ENCODE measurements at places on chromosomes 1 and 21. TPM values are rescaled to one million over a fixed set of nuclear protein-coding genes. Genes with fewer than 3 reads are reported as not detected.

Gene DEDD
- 32.9 TPM for total RNA-seq

Gene LRRC39
- 2.1 TPM for total RNA-seq

Gene LCE6A
- total RNA-seq, result not detected

Gene AMPD2
- total RNA-seq, result 552 TPM

Gene CFHR4
- total RNA-seq, result not detected

Gene AMY1C
- not detected for total RNA-seq

Gene AMY1B
- total RNA-seq, result not detected

Gene CDC20
- total RNA-seq, result 0.97 TPM

Gene ADSS2
- total RNA-seq, result 48.1 TPM

Gene BRINP2
- total RNA-seq, result not detected

Gene FAM151A
- not detected for total RNA-seq

Gene SPATA46
- total RNA-seq, result not detected

Gene RAB13
- 2.2 TPM for total RNA-seq

Gene NMNAT2
- not detected for total RNA-seq

Gene SPRR3
- total RNA-seq, result not detected

Gene SLC9C2
- not detected for total RNA-seq

Gene GJA9
- total RNA-seq, result not detected

Gene IGSF8
- 36.8 TPM for total RNA-seq

Gene AADACL4
- not detected for total RNA-seq

Gene CNIH3
- 2.8 TPM for total RNA-seq

Gene ZNF683
- total RNA-seq, result not detected

Gene DSTYK
- total RNA-seq, result 10.5 TPM

Gene CD247
- total RNA-seq, result 265 TPM

Data from T-helper 17 cell (primary cell).